DMS 273 treated with DMSO at 0.1 percent for 48 hours (cell line): ENCODE measurements at places on chromosomes 6 and 20.

DNA sequence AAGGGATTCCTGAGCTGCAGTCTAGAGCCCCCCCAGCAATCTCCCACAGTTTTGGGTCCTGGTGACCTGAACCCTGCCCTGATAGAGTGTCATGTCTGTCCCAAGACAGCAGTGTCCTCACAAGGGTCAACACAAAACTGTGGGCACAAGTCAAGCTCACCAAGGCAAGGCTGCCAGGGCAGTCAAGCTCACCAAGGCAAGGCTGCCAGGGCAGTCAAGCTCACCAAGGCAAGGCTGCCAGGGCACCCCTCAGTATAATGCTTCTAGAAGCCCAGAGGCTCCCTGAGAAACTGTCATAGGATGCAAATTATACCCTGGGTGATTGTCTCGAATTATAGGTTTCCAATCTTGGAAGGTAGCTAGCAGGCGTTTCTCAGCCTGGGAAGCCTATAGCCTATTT lies 108.5 kb downstream of the NFATC2 start:
- no peak for DNase-seq

DNA sequence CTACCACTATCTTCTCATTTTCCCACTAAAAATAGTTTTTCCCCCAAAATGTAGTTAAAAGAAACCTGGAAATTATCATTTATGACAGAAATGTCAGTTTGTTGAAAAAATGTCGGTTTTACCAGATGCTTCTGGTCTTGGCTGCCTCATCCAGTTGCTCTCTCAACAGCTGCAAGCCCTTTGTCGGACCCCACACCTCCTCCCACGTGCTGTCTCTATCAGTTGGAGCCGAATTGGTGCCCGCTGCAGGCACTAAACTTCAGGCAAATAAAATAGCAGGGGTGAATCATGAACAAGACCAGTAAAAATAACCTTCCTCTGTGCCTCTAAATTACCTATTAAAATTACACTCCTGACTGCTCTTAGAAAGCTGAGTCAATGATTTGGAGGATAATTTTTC lies 129.5 kb upstream of the CEP162 start:
- DNase-seq: no peak

GRCh38 chr6:127352524-127352923 lies 9.1 kb upstream of the ECHDC1 start:
- no peak for DNase-seq

- no peak for DNase-seq
Observed at GRCh38 chr6:75691012-75691411, 58.0 kb upstream of the MYO6 start.
